ENCODE measurements at places on chromosomes 6 and 20.
A peak's percentile ranks its signal among the peaks of the same experiment; 100 is the strongest.

GRCh38 chr20:43243672-43244269 is 54.1 kb upstream of the PTPRT start:
- no peak for DNase-seq

- DNase-seq: no peak
Observed at GRCh38 chr20:18567739-18568091, 483 bp downstream of the SMIM26 start.

DNA sequence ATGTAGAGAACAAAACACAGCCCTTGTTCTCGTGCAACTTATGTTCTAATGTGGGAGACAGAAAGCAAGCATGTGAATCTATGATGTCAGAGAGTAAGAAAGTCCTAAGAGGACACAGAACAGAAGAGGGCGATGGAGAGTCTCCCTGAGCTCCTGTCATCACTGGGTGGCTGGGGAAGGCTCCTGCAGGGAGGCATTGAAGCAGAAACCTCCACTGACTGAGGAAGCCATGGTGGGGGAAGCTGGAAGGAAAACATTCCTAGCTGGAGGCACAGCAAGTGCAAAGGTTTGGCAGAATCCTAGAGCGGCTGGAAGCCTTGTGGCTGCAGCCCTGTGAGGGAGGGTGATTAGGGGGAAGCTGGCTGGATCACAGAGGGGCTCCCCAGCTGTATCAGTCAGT is 248.0 kb downstream of the CDH26 start:
- no peak for DNase-seq

- no peak for DNase-seq
Observed at GRCh38 chr6:66291905-66292304, 584.9 kb upstream of the EYS start.

DNA sequence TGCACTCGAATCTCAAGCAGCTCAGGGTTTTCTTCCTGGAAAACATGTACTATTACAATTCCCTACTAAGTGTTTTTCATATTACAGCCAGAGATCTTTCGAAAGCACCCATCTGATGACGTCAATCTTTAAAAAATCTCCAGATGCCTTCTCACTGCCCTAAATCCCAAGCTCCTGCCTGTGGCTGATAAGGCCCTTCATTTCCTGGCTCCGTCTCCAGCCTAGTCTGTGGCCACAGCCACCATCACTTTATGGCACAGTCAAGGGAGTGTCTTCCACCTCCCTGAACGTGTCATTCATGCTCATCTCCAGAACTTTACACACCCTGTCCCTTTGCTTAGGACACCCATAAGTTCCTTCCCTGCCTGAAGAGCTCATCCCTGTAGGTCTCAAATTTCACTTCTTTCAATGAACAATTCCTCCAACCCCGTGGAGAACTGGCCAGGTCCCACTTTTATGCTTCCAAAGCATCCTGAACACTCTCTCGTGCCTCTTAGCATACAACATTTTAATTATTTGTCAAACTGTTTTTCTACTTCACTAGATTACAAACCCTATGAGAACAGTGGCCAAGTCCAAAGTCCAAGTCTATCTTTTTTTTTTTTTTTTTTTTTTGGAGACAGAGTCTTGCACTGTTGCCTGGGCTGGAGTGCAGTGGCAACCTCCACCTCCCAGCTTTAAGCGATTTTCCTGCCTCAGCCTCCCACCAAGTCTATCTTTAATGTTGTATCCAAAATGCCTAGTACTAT is 106.1 kb upstream of the AGPAT4 start:
- no peak for DNase-seq

DNA sequence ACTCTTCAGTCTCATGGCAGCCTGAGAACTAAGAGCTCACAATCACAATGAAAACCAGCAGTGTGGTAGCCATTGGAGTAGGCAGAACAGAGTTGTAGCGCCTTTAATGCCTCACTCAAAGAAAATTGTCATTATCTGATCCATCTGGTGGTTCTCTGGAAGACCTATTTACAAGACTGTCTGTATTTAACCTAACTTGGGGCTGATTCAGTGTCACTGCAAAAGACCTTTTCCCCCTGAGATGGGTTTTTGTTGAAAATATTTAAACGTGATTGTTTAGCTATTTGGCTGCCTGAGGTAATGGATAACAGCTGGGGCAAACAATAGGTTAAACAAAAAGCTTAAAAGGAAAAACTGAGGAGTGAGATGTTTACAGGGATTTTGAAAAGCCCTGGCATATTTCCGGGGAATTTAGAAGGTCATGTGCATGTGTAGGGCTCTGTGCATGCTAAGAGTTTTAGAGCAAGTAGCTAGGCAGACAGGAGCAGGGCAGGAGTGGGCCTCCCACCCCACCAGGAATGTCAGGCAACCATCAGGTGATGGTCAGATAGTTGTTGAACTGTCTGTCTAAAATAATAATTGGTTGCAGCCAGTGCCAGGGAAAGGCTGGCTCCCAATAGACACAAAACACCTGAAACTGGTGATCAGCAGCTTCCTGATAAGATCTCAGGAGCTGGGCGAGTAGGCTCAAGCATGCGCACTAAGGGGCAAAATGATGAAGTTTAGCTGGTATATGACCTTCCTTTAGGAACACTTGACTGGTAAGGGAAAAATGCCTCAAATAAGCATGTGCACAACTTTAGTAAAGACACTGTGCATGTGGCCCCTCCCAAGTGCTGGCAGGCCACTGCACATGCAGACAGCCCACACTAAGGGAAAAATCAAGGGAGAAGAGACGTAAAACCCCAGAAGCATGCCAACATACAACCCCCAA is 70.8 kb upstream of the AKIRIN2 start:
- no peak for DNase-seq

GRCh38 chr6:36691612-36692011 is 6.0 kb upstream of the RAB44 start:
- DNase-seq: no peak

- no peak for DNase-seq
Observed at GRCh38 chr6:30963641-30964040, 19.9 kb upstream of the MUC21 start.

DNA sequence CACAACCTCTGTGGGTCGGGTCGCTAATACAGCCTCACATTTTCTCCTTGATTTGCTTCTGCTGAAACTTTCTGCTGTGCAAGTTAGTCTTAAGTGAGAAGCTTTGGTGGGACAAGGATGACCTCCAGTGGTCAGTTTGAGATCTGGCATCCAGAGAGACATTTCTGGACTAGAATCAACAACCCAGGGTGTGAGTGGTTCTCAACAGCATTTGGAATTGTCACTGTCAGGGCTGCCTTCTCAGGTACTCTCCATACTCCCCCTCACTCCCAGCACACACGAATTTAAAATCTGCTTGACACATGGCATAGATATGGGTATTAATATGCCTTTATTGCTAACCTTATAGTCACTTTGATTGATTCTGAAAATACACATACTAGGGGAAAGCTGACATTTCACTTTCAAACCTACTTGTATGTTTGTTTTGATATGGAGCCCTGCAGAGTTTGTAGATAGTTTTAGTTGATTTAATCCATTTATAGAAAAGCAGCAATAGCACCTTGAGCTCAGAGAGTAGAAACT is 13.2 kb downstream of the OTOR start:
- peak; percentile 1 for DNase-seq

GRCh38 chr6:2205396-2205795 is 40.0 kb downstream of the GMDS start:
- no peak for DNase-seq

DNA sequence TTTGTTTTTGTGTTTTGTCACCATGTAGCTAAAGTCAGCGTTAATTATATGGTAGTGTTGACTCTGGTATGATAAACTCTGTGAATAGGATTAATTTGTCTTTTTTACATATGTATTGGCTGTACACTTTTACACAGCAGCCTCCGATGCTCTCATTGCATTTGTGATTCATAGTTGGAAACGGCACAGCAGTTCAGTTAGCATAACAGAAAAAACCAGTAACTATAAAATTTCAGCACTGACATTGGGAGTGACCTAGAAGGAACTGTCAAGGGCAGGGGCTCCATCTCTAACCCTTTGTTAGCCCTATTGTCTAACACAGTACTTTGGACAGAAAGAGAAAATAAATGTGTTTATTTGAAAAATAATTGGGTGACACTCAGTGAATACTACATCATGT is 5.6 kb upstream of the BEND6 start:
- DNase-seq: no peak

GRCh38 chr20:41848180-41848579 is 230.0 kb upstream of the CHD6 start:
- DNase-seq: no peak

GRCh38 chr6:37478827-37479226 is 20.9 kb downstream of the CCDC167 start:
- DNase-seq: no peak

GRCh38 chr20:50199703-50200102 is 9.1 kb downstream of the CEBPB start:
- no peak for DNase-seq

DNA sequence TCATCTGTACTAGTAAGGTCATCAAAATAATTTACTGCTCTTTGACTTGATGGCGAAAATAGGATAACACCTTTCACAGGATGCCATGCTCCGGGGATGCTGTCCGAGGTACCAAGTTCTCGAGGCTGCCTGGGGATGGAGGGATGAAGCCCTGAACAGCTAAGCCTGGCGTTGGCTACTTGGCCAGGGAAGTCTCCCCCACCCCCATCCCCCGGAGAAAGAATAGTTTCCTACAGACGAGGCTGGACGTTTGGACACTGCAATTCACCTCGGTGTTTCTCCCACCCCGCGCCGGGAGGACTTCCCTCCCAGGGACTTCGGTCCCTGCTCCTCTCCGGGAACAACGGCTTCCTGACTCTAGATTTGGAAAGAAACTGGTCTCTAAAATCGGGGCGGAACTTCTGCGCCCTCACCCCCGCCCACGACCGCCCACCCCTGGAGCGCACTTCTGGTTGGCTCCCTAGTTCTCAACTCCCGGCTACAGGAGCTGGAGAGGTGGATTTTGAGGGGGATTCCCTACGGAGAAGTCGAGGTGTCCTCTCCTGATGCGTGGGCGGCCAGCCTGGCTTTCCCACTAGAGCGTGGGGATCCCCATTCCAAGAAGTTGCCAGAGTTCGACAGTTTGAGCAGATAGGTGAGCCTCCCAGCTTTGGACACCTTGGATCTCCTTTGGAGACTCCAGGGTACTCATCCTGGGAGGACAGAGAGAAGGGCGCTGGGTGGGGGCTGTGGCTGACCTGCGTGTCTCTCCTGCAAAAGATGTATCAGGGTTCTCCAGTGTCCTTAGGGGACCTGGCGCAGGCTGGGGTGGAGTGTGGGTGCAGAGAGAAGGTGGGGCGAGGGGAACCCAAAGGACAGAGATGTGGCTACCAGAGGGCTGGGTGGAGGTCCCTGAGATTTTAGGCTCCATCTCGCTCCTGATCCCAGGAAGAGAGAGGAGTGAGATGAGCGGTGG is 1.1 kb downstream of the PCSK2 start:
- DNase-seq: no peak

DNA sequence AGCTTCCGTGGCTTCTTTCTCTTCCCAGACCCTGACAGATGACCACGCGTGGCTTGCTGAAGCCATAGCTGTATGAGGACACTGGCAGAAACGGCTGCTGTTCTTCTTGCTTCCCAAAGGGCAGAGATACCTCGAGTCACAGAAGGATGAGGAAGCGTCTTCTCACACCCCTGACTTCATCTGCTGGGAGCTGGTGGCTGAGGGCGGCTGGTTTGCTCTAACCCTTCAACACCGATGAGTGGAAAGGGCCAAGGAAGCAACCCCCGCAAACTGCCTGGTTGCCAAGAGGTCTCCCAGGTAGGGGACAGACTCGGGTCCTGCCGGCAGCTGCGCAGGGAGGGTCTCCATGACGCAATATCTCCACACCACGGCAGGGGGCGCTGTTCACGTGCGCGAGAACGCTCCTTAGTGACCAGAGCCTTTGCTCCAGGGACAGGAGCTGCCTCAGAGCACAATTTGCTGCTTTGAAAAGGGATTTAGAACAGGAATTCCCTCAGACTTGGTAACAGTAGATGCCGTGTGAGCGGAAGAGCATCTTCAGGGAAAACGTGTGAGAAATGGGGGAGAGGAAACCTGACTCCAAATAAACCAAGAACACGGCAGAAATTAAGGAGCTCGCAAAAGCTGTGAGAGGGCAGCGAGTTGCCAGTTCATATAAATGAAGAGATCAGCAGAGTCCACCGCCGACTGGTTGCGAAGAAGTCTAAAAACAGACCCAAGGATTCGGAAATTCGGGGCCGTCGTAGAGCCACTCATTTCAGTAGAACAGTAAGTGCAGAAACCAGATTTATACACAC is 80.2 kb downstream of the ERMARD start:
- DNase-seq: peak; percentile 51

DNA sequence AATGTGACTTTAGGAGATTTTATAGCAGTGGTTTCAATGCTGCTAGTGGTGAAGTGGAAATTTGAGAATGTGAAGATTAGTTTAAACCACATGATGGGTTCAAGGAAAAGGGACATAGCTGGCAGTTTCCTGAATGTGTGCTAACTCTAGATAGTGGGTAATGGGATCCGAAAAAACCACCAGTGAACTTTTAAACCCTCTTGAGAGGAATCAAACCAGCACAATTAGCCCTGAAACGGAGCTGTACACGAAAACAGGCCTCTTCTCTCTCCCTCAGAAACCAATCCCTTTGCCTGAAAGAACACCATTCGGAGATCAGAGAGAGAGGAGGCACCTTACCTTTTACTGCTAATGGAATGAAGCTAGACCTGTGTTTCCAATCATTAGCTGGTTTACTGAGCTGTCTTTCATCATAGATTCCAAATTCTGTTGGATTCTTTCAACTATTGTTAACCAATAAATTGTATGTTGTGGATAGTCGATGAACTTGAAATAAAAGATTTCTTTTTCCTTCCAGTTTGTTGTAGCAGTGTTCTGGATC is 103.9 kb downstream of the AIG1 start:
- DNase-seq: no peak

- DNase-seq: no peak
Observed at GRCh38 chr6:105814745-105815536, 271.2 kb upstream of the PRDM1 start.

- DNase-seq: no peak
Observed at GRCh38 chr6:134080171-134080795, 27.9 kb upstream of the SLC2A12 start.

DNA sequence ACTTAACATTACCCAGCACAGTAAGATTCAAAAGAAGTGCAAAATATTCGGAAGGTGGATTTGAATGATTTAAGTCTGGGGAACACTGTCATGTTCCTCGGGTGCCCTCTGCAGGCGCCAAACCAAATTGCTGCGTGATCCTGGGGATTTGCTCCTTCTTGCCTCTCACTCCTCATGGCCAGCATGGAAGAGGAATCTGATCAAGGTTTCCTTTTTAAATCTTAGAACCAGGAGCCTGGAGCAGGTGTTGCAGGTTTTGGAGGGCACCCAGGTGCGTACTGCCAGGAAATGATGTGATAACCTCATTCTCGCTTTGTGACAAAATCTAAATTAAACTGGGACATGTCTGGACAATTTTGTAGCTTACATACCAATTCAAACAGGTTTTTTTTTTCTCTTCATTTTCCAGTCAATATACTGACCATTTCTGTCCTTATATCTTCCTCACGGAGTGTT is 8.1 kb upstream of the PFDN4 start:
- DNase-seq: peak; percentile 43

- no peak for DNase-seq
Observed at GRCh38 chr6:125738276-125738675, 11.2 kb upstream of the HEY2 start.

DNA sequence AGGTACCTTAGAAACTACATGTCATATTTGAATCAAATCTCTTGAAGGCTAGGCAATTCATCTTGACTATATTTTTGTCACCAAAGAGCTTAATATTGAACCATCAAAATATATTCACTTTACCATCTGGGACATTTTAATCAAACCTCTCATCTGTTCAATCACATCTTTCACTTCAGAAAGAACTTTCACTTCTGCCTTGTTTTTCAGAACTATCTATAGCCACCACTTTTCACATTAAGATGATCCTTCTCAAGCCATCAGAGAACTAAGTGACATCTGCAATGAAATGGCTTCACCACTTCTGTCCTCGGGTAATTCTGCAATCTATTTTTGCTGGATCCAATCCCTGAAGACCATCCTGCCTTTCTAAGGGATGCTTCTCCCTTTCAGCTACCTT is 57.8 kb downstream of the OR2B2 start:
- no peak for DNase-seq

Measured in activated T-helper 1 cell treated with Interleukin-2 at 50 U/mL for 16 hours (primary cell).